ENCODE measurements at places on chromosomes 7 and 10.

DNA sequence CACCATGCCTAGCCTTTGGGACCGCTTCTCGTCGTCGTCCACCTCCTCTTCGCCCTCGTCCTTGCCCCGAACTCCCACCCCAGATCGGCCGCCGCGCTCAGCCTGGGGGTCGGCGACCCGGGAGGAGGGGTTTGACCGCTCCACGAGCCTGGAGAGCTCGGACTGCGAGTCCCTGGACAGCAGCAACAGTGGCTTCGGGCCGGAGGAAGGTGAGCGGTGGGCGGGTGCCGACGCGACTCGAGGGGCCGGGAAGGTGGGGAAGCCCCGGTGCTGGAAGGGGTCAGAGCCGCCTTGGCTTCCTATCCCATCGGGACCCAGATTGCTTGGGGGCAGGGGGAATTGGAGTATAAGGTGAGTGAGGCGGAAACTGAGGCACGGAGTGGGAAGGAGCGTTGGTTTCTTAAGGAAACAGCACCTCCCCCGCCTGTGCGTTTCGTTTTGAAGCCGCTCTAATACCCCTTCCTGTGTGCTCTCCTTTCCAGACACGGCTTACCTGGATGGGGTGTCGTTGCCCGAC, 547 bp downstream of the DDIT4 start:
- DNase-seq: no peak

DNA sequence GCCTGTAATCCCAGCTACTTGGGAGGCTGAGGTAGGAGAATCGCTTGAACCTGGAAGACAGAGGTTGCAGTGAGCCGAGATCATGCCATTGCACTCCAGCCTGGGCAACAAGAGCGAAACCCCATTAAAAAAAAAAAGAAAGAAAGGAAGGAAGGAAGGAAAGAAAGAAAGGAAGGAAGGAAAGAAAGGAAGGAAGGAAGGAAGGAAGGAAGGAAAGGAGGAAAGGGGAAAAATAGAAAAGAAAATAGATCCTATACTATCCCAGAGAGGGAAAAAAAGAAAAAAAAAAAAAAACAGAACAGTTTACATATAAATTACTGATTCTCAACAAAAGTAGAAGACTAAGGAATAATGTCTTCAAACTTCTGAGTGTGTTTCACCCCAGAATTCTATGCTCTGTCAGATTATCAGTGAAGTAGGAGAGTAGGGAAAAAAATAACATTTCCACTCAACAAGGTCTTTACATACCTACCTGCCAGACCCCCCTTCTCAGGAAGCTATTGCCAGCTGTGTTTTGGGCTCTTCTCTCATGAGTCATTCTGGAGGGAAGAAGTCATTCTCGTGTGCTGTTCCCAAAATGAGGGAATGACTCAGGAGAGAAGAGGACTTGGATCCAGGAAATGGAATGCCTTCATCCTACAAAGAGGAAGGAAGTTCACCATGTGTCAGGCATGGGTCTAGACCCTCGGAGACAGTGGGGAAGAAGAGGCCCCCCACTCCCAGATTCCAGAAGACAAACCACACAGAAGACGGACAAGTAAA, 20.9 kb downstream of the RGS10 start:
- no peak for DNase-seq

DNA sequence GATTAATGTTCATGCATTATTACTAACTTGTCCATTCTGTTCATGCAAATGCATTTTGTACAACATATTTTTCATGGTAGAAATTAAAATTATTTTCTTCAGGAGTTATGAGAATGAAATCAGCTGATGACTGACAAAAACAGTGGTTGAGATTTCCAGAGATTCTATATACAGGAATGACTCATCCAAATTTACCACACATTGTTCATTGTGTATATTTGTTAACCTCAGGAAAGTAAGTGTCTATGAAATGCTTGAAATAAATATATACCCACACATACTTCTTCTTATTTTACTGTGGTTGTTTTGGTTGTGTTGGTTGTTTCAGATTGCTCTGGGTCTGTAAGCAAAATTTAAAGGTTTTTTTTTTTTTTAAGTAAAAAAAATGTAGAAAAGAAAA, 108.1 kb upstream of the SP8 start:
- no peak for DNase-seq

DNA sequence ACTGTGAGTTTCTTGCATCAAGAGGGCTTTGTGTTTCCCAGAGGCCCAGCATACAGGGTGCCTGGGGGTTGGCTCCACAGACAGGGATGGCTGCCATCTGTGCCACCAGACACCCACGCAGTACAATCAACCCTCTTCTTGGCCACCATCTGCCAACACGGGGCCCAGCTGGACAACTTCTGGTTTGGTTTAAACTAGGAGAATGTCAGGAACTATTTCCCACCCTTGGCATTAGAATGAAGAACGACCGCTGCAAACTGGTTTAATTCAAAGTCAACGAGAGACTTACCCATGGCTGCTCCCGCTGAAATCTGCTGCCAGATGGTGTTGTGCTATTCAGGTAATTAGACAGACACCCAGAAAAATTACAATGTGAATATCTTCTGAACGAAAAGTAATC, 27.8 kb downstream of the NMT2 start:
- DNase-seq: no peak

DNA sequence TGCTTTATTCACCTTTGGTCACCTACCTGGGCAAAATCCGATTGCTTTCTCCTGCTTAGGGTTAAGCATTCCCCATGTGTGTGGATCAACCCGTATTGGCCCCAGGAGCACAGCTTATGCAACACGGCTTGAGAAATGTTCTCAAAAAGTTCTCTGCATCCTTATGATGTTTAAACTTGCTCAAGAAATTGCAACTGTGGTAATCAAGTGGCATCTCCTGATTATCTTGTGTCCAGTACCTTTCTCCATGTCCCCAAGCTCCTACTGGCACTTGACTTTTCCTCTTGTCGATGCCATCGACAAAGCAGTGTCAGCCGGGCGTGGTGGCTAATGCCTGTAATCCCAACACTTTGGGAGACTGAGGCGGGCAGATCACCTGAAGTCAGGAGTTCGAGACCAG, 4.7 kb upstream of the PKD2L1 start:
- no peak for DNase-seq

DNA sequence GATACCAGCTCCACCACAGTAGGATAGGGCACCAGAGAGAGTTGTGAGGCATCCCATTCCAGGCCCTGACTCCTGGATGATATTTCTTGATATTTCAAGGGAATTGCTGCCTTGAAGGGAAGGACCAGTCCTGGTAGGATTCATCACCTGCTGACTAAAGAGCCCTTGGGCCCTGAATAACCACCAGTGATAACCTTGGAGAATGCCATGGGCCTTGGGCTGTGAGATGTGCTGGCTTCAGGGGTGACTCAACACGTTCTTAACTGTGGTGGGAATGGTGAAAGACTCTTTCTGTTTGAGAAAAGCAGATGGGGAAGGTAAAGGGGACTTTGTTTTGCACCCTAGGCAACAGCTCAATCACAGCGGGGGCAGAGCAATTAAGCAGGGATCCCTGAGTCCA, 21.4 kb upstream of the ASZ1 start:
- DNase-seq: no peak

- no peak for DNase-seq
These were observed 8.4 kb downstream of the EIF4H start for GRCh38 chr7:74182453-74183090.

- DNase-seq: no peak
These were observed 98.7 kb upstream of the POM121L12 start for GRCh38 chr7:52936750-52937149.

DNA sequence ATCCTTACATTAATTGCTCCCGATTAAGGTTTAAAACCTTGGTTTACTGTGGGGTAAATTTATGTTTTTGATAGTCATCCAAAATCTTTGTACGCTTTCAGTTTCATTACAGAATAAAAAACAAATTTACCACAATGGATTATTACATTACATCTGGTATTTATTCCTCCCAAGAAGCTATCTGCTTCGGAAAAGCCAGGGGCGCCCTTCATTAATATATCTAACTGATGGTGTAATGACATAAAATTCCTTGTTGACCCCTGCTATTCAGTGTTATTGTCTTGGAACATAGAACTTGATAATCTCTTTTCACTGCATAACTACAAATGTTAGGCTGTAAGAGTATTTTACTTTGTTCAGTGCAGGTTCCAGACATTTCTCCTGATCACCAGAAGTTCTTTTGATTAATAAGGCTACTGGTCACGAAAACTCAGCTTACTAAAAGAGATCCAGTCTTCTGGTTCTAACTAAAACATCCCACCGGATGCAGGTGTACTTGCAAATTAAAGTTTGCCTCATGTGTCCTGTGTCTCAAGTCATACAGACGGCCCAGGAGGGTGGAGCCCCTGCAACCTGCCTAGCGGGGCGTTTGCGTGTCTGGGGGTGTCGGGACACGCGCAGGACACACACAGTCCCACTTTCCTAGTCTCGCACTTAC, 581 bp upstream of the GLCCI1 start:
- no peak for DNase-seq

GRCh38 chr7:154096-154799, 38.1 kb upstream of the FAM20C start:
- no peak for DNase-seq

- DNase-seq: no peak
These were observed 1139.7 kb upstream of the CELF2 start for GRCh38 chr10:9877978-9878377.

GRCh38 chr7:30706316-30706715, 24.1 kb upstream of the CRHR2 start:
- no peak for DNase-seq

DNA sequence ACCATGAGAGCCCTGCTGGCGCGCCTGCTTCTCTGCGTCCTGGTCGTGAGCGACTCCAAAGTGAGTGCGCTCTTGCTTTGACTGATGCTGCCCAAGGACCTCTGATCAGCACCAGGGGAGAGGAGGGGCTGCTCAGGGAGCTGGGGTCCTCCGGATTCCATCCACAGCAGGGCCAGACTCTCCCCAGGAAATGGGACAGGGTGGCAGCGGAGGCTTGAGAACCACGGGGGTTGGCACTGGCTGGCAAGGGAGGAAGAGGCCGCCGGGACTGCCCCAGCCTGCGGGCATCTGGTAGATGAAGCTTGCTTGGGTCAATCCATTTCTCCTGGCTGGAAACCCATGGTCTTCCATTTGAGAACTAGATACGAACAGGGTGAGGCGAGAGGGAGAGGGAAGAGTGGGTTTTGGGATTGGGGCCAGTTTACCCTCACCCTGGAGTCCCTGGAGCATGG, 647 bp downstream of the PLAU start:
- DNase-seq: no peak

- DNase-seq: no peak
These were observed 38.3 kb downstream of the WIPF3 start for GRCh38 chr7:29844559-29844958.

DNA sequence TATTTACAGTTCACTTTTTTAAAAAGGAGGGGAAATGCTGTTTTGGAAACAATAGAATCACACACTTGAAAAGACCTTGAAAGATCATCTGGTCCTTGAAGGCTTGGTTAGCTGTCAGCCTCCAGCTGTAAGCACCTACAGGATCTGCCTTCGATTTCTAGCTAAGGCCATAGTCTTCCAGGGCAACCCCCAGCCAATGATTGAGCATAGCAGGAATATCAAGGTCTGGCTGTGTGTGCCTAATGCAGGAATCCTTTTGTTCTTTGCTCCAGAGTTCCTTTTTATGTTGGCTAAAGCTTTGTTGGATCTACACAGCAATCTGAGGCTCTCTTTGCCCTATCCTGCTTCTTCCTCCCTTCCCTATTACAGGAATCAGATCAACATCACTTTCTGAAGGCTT, 5.2 kb upstream of the YAE1 start:
- DNase-seq: no peak

DNA sequence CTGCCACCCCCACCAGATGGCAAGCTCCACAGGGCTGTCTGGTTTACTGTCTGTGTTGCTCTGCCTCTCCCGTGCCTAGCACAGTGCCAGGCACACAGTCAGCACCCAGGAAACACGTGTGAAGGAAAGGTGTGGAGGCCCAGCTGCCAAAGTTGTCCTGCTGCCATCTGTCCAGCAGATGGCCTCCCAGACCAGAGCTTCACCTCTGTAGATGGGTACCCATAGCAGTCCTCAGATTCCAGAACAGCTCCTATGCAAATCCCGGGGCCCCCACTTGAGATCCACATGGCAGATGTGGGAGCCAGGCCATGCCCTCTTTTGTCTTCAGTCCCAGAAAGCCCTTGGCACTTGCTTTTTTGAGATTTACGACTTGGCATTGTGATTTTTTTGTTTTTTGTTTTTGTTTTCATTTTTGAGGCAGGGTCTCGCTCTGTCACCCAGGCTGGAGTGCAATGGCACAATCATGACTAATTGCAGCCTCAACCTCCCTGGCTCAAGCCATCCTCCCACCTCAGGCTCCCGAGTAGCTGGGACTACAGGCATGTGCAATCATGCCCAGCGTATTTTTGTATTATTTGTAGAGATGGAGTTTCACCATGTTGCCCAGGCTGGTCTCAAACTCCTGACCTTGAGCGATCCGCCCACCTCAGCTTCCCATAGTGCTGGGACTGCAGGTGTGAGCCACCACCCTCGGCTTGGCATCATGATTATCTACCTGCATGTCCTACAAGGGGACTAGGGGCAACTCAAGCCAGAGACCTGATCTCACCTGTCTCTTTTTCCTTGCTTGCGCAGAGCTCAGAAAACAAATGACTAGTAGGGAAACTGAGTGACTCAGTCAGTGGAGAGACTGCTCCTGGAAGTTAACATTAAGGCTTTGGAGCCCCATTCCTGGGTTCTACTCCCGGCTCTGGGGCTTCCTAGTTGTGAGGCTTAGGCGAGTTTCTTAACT, 16.9 kb upstream of the PALD1 start:
- peak; percentile 35 for DNase-seq

DNA sequence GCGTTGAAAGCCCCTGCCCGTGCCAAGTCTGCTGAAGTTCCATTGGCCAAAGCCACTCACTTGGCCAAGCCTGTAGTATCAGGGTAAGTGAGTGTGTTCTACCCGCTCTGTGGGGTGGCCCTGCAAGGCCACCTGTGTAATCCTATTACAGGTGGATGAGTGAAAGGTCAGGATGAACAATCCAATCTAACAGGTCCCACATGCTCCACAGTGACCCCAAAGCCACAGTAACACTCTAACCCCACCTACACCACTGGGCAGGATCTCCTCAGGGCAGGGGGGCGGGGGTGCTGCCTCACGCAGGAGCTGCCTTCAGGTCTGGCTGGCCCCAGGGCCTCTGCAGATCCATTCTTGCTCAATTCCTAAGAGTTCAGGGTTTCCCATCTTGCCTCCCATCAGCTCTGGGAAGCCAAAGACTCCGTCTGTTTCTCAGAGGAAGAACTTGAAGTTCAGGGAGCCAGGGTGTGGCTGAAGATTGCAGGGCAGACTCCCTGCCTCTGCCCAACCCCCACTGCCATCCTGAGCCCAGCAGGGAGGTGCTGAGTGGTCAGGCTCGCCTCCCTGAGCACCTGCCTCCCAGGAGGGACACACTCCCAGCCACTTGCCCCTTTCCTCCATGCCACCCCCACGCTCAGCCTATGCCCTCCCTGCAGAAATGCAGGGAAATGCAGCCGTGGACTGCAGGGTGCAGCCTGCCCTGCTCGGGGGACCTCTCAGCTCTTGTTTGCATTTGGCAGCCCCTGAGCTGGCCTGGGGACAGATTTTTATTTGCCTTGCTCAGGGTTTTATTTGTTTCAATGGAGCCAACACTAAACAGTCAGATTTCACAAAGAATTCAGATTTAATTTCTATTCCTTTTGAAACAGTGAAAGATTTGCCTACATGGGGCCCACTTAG, 9.8 kb upstream of the COMTD1 start:
- no peak for DNase-seq

GRCh38 chr10:15719899-15720634, at the start of gene ITGA8:
Gene ITGA8 (minus strand): TSS chr10:15719922. CDS start chr10:15719771, 151 bp downstream.
- no peak for DNase-seq

Data from NCI-H1092 treated with DMSO at 0.1 percent for 48 hours (cell line).